Omental fat pad (tissue), 4 donors: ENCODE measurements at places on chromosomes 2 and 18.
A peak's percentile ranks its signal among the peaks of the same experiment; 100 is the strongest.

DNA sequence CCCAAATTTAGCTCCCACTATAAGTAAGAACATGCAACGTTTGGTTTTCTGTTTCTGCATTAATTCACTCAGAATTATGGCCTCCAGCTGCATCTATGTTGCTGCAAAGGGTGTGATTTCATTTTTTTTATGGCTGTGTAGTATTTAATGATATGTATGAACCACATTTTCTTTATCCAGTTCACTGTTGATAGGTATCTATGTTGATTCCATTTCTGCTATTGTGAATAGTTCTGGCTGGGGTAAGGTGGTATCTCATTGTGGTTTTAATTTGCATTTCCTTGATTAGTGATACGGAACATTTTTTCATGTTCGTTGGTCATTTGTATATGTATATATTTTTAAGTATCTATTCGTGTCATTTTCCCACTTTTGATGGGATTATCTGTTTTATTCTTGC, 674.3 kb downstream of the NUP35 start:
- DNase-seq = no peak

GRCh38 chr18:217532-218336, 50.1 kb downstream of the THOC1 start:
- no peak for DNase-seq

- no peak for DNase-seq
Observed at GRCh38 chr2:212030709-212031108, 507.9 kb downstream of the ERBB4 start.

- DNase-seq = no peak
Observed at GRCh38 chr2:57862727-57863126, 183.9 kb upstream of the VRK2 start.

DNA sequence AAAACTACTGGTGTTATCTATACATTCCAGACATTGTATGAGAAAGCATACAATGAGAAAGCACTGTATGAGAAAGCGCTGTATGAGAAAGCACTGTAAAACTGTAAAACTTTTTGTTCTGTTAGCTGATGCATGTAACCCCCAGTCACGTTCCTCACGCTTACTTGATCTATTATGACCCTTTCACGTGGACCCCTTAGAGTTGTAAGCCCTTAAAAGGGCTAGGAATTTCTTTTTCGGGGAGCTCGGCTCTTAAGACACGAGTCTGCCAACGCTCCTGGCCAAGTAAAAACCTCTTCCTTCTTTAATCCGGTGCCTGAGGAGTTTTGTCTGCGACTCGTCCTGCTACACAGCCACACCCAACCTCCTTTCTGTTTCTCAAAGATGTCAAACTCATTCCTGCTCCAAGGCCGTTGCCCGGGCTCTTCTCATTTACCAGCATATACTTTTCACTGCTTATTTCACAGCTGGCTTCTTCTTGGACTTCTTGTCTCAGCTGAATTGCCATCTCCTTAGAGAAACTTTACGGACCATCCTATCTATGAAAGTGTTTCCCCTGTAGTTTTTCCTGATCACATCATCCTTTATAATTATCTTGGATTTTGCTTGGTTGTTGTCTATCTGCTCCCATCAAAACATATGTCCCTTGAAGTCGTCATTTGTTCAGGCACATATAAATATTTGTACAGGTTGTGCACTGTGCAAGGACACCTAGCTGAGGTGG, 29.8 kb upstream of the YES1 start:
- DNase-seq = no peak

- no peak for DNase-seq
Observed at GRCh38 chr2:206851521-206851920, 86.1 kb downstream of the FASTKD2 start.

DNA sequence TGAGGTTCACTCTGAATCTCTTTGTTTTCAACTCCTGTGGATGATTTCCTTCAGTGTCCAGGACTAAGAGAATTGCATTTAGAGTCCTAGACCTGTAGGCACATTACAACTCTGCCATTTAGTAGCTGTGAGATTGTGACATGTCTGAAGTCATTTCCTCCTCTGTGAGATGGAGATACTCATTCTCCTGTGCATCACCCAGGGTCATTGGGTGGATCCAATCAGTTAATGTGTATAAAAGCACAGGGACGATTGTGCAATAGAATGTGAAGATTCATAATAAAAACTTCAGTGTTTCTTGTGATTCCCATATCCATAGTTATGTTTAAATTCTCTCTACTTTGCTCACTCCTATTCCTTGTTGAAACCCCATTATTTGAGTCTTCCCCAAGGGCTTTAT, 113.6 kb downstream of the DIS3L2 start:
- no peak for DNase-seq

DNA sequence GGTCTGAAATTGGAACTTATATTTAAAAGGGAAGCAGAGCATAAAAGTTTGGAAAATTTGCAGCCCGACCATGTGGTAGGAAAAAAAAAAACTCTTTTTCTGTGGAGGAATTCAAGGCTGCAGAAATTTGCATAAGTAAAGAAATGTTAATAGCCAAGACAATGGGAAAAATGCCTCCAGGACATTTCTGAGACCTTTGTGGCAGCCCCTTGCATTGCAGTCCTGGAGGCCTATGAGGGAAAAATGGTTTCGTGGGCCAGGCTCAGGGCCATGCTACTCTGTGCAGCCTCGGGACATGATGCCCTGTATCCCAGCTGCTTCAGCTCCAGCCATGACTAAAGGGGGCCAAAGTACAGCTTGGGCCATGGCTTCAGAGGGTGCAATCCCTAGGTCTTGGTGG, 71.9 kb upstream of the SLC16A14 start:
- DNase-seq = no peak

DNA sequence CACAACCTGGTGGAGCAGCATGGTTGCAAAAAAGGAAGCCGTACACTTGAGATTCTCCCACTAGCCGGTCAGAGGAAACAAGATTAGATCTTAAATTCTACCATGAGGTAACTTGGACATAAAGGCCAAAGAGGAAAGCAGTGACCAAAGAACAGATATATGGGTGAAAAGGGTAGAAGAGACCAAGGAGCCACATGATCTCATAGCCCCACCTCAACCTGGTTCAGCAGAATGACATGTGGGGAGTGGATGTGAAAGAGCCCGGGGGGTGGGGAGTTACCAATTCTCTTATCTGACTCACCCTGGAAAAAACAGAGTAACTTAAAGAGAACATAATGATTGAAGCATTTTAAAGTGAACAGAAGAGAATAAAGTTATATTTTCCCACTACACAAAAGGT, 683.0 kb downstream of the DSC3 start:
- DNase-seq = no peak

GRCh38 chr18:32270341-32270740, 80.5 kb downstream of the MEP1B start:
- no peak for DNase-seq

DNA sequence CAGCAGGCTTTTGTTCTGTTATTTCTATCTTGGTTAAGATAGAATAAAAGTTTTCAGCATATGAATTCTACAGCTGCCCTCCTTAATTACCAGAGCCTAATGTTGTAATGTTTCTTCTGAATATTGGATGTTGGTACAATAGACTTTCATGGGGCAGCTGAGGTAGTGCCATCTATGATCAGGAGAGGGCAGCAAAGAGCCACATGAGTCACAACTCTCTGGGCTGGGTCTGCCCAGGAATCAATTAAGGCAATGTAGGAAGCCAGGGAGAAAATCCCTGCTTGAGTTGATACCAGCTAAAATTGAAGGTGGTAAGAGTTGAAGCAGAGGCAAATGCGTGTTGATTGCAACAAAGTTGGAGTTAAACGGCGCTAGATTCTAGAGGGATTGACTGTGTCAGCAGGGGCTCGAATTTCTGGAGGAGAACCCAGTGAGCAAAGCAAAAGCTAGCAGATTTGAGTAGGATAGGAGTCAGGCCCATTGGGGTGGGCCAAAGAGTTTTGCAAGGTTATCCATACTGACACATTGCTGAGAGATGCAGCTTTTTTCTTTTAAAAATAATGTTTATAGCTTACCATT, 10.6 kb upstream of the MC5R start:
- peak; percentile 71 for DNase-seq

GRCh38 chr18:43893001-43893637, 615.8 kb upstream of the SYT4 start:
- no peak for DNase-seq

- no peak for DNase-seq
Observed at GRCh38 chr2:39491653-39492052, 54.6 kb upstream of the MAP4K3 start.

GRCh38 chr2:239162976-239163687, 237.7 kb downstream of the HDAC4 start:
- no peak for DNase-seq

DNA sequence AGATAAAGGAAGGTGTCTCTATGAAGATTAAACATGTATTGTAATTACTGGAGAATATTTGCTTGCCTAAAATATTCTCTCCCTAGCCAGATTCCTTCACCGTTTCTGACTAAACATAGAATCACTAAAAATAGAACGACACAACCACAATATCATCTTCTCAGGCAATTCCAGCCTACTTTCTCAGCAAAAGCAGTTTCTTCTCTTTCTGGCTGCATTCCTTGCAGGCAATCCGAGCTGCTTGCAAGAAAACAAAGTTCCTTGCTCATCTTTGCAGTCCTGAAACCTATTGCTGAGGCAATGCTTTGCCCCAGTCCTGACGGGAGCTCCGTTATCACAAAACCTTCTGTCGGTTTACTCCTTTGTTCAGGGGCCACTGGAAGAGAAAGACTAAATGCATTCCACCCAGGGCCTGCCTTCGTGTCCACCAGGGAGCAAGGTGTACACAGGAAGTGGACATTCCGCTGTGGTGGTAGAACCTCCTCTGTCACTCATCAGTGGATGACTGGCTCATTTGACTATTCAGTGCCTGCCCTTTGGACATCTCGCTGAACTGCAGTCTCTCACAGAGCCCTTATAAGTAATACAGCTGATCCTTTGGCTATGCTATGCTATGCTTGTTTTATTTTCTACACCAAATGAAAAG, 239.2 kb upstream of the DOK6 start:
- no peak for DNase-seq

DNA sequence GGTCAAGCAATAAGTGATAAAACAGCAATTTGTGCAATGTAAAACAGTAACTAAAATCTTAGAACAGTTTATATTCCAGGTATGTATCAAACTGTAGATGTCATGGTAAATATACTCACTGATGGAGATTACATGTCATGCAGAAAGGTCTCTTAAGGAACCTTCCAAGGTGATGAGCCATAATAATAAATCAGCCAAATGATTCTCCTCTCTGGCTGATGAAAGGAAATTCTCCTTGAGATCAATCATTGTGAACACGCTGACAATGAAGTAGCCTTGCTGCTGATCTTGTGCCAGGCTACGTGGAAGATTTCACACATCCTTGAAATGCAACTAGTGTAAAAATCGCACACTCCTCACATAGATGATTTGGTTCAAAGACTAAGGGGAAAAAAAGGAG, 392.5 kb upstream of the CDH7 start:
- DNase-seq = no peak

- no peak for DNase-seq
Observed at GRCh38 chr2:217615171-217615570, 387.6 kb downstream of the TNS1 start.

DNA sequence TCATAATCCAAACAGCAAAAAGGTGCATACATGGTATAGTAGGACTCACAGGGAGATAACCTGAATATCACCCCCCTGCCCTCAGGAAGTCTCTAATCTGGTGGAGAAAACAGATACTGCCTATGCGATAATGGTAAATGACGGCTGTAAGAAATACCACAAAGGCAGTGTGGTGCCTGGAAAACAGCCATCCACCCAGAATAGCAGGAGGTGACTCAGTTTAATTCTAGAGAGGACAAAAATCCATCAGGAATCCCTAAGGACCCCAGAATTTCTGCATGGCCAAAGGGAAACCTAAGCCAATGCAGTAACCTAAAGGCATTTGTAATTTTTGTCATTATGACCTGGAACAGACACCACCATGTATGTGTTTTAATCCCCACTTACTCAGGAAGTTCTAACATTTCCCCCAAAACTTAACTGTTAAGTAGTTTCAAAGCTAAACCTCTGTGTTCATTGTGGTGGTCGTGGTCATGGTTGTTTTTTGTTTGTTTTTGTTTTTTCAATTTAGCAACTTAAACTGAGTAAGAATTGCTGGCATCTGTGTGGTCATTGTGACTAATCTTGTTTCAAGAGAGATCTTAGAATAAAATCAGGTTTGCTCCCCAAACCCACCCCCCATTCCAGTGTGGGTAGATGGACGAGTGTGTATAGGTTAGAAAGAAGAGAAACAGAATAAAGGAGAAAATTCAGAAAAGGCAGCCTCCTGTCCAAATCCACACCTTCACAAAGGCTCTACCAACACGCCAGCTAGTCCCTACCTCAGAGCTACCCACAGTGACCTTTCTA, 121.5 kb upstream of the CDCA7 start:
- no peak for DNase-seq

DNA sequence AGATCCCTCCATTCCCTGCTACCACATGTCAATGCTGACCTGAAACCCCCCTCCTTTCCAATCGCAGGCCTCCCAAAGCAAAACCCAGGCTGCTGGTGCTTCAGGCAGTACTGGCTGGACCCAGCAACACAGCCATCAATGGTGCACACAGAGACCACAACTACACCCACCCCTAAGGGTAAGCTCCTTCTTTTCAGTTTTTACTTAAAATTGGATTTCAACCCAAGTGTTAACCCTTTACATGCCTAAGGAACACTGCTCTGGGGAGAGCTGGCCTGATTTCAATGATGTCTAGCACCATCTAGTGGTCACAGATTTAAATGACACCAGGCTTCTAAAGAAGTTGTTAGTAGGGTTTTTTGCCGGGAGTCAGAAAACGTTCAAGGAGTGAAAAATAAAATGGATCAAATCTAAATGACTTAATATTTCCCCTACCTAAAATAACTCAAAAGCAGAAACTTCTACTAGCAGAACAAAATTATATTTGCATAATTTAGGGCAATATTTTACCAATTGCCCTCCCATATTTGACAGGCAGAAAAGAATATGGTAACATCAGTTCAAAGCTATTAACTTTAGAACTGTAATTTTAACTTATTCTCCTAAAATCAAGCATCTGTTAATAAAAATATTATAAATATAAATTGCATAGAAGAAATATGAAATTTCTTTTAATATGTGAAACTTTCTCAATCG, 24.6 kb downstream of the FECH start:
- DNase-seq = no peak

- no peak for DNase-seq
Observed at GRCh38 chr18:74373428-74373827, 57.8 kb downstream of the C18orf63 start.

DNA sequence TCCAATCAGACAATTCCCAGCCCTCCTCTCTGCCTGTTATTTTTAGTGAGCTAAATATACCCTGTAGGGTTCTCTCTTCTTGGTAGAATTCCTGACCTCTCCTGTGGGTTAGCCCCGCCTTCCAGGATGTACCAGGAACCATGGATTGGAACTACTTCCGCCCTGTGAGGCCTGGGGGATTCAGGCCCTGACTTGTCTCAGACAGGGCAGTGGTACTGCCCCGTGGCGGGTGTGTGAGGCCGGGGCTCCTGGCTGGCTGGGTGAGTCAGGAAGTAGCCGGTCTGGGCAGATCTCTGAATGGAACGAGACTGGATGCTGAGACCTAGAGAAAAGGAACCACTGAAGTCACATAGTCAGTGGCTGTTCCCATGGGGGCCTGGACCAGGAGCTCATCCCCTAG, 50.5 kb downstream of the DYSF start:
- no peak for DNase-seq

GRCh38 chr2:25960920-25961319, 21.4 kb downstream of the KIF3C start:
- no peak for DNase-seq
